ENCODE measurements at places on chromosomes 1 and 21.

DNA sequence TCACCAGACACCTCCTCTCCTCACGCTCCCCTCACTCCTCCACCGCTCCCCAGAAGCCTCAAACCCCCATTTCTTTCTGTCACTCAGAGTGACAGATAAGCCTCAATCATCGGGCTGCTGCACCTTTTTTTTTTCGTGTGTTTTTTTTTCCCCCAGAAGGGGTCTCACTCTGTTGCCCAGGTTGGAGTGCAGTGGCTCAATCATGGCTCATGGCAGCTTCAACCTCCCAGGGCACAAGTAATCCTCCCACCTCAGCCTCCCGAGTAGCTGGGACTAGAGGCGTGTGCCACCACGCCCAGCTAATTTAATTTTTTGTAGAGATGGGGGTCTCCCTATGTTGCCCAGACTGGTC lies 1.2 kb upstream of the TMPRSS2 start:
- DNase-seq = no peak

GRCh38 chr21:25573409-25574206 lies 33.7 kb downstream of the MRPL39 start:
- no peak for DNase-seq

DNA sequence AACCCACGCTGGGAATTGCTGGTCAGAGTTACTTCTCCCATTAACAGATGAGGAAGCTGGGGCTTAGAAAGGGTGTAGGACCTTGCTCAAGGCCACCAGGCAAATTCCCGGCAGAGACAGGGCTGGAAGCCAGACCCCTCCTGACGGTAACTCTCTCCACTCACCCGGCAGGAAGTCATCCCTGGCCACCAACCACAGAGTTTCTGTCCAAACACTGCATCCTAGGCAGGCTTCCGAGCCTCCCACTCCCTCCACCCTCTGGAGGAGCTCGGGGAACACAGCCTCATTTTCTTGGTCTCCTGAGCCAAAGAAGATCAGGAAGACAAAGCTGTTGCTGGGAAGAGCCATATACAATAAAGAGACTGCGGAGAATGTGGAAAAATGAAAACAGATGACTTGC lies 25.0 kb upstream of the ZNF436 start:
- peak; percentile 72 for DNase-seq

- DNase-seq = peak; percentile 85
Observed at GRCh38 chr1:152052606-152053005, 15.8 kb upstream of the S100A11 start.

GRCh38 chr1:25999041-25999800 lies 1.4 kb upstream of the PAFAH2 start:
- no peak for DNase-seq

GRCh38 chr1:239886266-239886665 lies 205.4 kb upstream of the FMN2 start:
- no peak for DNase-seq

- DNase-seq = peak; percentile 18
Observed at GRCh38 chr1:83508485-83509151, 490.3 kb downstream of the TTLL7 start.

GRCh38 chr1:30472009-30472408 lies 251.4 kb downstream of the MATN1 start:
- peak; percentile 42 for DNase-seq

- DNase-seq = no peak
Observed at GRCh38 chr21:32131960-32132359, 146.9 kb downstream of the MIS18A start.

- DNase-seq = no peak
Observed at GRCh38 chr1:230788561-230789275, 41.5 kb downstream of the CAPN9 start.

- peak; percentile 34 for DNase-seq
Observed at GRCh38 chr1:42730988-42731387, 9.0 kb downstream of the CLDN19 start.

- no peak for DNase-seq
Observed at GRCh38 chr1:2570332-2570731, 14.2 kb downstream of the TNFRSF14 start.

GRCh38 chr1:178066296-178066907 lies 27.5 kb upstream of the RASAL2 start:
- no peak for DNase-seq

DNA sequence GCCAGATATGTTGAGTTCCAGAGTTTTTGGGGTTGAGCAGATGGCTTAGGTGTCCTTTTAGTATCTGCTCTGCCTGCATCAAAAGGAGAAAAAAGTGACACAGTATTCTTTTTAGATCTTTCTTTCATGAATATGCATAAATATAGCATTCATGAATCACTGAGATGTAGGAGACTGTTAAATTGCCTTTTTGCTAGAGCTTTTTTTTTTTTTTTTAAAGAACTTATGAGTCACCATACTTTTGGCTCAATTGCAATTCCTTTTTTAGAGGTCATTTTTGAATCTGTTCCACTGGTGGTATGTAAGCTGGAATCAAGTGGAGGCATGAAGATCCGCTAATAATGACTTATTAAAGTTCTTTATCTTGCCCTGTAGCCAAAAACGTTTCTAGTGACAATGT lies 480.9 kb upstream of the ZRANB2 start:
- no peak for DNase-seq

- no peak for DNase-seq
Observed at GRCh38 chr21:24456358-24456757, 1150.9 kb downstream of the MRPL39 start.

DNA sequence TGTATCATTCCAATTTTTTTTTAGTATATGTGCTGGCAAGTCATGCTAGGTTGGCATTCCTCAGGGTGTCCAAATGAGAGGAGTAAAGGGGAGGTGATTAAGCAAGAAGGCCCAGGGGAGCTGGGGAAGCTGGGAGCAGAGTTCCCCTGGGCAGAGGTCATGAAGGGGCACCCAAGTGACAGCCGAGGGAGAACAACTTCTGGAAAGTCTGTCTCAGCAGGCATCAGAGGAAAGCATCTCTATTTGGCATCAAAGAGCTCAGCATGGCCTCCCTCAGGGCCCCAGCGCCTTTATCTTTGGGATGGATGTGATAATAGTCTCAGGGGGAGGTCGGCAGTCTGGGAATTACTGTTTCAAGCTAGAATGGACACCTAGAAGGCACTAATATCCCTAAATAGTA lies 5.0 kb upstream of the ENO1 start:
- no peak for DNase-seq

DNA sequence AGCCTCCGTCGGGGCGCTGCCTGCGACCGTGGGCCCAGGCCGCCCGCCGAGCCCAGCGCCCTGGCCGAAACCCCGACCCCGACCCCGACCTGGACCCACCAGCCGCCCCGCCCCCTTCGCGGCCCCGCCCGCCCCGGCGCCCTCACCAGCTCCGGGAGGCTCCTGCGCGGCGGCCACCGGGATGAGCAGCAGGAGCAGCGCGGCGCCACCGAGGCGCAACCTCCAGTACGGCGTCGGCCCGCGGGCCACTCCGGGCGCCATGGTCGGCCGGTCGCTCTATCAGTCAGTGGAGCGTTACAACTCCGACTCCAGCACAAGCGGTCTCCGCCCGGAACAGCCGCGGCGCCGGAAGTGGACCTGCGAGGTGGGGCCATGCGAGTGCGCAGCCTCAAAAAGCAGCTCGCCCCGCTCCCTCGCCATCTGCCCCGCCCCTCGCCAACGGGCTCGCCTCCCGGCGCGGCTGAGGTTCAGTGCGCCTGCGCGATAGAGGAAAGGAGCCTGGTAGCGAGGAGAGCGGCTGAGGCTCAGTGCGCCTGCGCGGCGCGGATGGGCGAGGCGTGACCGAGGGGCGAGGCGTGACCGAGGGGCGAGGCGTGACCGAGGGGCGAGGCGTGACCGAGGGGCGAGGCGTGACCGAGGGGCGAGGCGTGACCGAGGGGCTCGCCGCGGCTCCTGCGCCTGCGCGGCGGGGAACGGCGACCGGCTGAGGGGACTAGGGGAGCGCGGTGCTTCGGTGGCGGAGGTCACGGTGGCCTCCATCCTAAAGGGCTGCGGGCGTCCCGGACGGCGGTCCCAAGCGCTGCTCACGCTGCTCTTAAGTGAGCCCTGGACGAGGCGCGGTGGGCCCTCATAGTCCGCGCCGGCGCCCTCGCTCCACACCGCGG lies at the start of gene PTTG1IP:
TSS of gene PTTG1IP (minus strand) at position 335 of the 884 bp plus-strand sequence. CDS start at position 261, 74 bp downstream.
- peak; percentile 99 for DNase-seq

GRCh38 chr1:2101946-2102345 lies 51.7 kb downstream of the PRKCZ start:
- no peak for DNase-seq

DNA sequence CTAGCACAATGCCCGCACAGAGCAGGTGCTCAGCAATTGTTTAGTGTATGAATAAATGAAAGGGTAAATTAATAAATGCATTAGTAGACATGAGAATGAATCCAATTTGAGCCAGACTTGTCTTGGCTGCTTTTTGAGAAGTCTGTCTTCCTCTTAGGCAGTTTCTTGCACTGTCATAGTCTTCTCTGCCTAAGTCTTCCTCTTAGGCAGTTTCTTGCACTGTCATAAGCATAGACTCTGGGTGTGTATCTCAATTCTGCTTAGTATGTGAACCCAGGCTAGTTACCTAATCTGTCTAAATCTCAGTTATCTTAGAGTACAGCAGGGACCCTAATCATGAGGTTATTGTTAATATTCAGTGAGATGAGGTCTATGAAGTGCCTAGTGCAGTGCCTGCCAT lies 27.2 kb downstream of the NHLH2 start:
- no peak for DNase-seq

DNA sequence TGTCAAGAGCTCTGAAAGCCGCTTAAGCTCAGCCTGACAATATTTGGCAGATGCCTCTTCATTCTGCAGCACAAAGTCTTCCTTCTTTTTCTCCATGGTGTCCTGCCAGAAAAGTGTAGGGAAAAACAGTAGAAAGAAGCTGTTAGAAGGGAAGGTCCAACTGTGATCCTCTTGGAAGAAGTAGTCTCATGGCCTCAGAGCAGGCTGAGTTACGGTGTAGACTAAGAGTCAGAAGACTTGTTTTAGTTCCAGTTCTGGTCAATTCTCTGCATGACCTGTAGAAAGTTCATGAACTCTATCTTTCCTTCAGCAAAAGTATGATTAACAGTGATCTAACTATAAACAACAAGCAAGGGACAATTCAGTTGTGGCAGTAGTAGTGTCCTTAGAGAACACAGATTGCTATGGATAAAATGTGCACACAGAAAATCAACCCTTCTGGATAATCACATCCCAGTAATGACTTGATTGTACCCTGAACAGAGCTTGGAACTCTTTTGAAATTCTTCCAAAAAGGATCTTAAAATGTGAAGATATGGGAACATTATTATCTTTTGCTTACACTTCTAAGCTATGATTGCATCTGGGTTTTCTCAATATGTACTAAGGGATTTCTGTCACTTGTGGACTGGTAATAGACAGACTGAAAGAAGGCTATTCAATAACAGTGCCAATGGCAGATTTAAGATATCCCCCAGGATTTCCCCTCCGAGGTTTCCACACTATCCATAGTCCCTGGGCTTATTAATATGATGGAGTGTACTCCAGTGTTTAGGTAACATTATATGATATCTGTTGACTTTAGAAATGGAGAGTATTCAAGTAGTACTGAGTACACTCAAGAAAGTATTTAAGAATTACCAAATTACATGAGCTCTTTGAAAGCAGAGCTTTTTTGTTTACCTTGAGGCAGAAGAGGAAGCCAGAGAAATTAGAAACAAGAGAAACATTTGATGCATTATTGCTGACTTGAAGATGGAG lies 22.1 kb upstream of the GBP2 start:
- no peak for DNase-seq

DNA sequence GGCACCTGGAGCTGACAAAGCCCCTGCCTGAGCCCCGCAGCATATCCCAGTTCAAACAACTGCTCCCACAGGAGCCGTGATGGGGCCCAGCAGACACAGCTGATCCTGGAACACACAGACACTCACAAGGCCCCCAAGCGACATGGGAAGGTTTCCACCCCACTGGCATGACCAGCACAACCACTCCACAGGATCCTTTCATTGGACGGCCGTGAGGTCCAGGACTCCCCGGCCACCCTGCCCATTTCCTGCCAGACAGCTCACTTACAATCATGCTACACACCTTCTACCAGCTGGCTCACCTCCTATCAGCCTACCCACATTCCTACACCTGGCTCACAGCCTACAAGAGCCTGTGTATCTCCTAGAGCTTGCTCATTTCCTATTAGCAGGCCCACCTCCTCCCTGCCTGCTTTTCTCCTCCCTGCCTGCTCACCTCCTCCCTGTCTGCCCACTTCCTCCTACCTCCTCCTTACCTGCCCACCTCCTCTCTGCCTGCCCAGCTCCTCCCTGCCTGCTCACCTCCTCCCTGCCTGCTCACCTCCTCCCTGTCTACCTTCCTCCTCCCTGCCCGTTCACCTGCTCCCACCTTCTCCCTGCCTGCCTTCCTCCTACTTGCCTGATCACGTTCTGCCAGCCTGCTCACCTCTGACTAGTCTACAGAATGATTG lies 73.9 kb downstream of the MATN1 start:
- peak; percentile 70 for DNase-seq

GRCh38 chr1:116020668-116021272 lies 44.5 kb downstream of the SLC22A15 start:
- peak; percentile 36 for DNase-seq
